ENCODE measurements at places on chromosomes 2 and 18.
A peak's percentile ranks its signal among the peaks of the same experiment; 100 is the strongest.

DNA sequence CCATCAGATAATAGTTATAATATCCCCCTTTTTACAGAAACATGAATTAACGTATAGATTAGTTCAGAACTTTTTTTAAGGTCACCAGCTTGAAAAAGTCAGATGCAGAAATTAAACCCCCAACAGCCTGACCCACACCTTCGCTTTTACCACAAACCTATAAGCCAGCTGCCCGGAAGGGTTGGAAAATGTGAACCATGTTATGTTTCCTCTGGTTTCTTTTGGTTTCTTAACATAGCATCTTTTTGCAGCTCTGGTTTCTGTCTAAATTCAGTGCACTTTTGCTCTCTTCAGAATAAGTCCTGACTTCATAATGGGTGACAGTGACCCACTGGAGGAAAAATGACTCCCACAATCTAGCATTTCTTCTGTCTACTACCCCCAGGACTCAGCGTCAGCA lies 381.7 kb upstream of the DDX18 start:
- DNase-seq: no peak

GRCh38 chr2:223404616-223405015 lies 197.5 kb downstream of the SCG2 start:
- DNase-seq: no peak

DNA sequence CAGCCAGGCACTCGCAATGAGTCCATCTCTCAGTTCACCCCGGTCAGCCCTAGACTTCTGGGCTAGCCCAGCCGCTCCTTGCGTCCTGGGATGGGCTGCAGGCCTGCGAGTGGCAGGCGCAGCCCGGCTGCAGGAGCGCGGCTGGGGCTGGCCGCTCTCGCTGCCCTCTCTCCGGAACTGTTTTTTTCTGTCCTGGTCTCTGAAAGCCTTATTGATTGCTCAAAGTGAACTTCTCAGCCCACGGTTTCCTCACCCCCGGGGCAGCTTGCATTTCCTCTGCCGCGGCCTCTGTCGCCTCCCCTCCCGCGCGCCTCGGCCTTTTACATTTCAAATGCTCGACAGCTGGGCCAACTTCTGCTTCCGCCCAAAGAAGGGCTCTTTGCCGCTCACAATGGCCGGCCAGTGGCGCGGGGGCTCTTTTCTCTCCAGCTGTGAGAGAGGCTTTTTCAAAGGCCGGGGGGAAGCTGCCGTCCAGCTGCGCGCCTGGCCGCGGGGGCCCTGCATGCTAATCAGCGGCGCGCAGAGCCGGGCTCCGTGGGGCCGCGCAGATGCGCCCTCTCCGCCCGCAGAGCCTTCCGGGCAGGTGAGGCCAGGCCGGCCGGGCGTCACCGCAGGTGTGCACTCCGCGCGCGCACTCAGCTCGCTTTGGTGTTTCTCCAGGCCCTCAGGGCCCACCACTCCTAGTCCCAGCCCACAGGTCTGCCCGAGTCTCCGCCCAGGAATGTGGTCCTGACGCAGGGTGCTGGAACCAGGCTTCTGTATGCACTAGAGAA lies 513.8 kb downstream of the RNF144A start:
- DNase-seq: no peak

GRCh38 chr2:155830351-155830750 lies 502.2 kb downstream of the NR4A2 start:
- DNase-seq: no peak

- DNase-seq: peak; percentile 55
These were observed at the start of gene ANKMY1 for GRCh38 chr2:240557808-240558207. TSS of gene ANKMY1 (minus strand) at chr2:240557988. CDS start at chr2:240557335, 653 bp downstream.

DNA sequence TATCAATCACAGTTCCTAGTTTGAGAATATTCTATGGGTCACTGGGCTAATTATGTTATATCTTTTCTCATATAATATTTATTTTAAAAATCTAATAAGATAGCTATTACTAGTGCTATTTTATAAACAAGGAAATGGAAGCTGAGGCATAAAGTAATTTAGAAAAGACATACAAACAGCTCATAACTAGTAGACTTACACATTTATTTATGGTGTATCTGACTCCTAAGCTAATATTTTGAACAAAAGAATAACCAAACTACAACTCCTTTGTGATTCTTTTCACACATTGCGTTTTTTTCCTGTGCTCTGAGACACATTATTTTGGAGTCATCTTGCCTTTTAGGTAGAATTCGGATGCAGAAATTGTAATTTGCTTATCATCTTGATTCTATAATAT lies 742.0 kb upstream of the LRRTM4 start:
- no peak for DNase-seq

GRCh38 chr2:23241611-23242245 lies 143.3 kb upstream of the KLHL29 start:
- DNase-seq: no peak

GRCh38 chr2:16900405-16901025 lies 234.9 kb upstream of the CYRIA start:
- no peak for DNase-seq

DNA sequence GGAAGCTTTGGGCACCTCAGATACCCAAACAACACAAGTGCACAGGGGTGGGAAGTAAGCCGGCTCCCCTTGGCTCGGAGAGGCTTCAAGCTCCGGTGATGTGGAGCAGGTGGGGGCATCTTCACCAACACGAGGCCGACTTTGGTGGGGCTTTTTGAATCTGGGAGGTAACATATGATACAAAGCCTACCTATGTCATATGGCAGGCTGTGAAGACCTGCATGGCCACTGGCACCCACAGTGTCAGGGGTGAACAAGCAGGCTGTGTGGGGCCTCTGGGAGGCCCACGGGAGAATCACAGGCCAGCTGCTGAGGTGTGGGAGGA lies 109.0 kb downstream of the EIPR1 start:
- no peak for DNase-seq

DNA sequence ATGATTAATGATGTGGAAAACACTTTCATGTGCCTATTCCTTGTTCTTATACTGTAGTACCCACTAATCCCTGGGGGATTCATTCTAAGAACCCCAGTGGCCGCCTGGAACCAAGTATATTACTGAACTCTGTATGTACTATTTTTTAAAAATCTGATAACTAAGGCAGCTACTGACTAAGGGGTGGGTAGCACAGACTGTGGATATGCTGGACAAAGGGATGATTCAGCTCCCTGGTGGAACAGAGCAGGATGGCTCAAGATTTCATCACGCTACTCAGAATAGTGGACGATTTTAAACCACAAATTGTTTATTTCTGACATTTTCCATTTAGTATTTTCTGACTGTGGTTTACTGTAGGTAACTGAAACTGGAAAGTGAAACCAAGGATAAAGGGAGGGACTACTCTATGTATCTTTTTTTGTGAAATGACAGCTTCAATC lies 41.8 kb upstream of the CDC42EP3 start:
- peak; percentile 17 for DNase-seq

DNA sequence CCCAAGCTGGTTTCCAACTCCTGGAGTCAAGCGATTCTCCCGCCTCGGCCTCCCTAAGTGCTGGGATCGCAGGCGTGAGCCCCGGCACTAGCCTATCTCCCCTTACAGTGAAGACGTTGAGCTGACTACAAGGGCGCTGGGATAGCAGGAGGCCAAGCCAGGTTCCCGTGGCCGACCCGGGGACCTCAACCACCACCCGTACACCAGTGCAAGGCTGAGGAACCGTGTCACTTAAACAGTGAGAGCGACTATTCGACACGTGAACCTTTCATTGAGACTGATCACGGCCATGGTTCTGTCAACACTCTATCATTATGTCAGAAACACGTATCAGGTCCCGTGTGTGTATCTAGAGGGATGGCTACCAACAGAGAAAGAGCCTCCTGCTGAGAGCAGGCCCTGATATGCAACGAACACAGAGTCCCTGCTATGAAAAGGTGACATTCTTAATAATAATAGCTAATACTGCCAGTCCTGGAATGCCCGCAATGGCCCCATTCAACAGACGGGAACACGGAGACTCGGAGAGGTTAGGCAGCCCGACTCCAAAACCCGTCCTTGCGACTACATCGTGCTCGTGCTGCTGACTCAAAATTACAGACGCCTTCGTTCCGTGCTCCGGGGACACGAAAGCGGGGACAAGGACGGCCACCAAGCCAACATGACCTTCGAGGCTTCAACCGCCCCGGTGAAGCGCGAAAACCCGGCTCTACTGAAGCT lies 833 bp downstream of the AFG3L2 start:
- DNase-seq: no peak
